Dorsolateral prefrontal cortex (tissue), 122 donors: ENCODE measurements at places on chromosomes 2 and 18. TPM values are rescaled to one million over a fixed set of nuclear protein-coding genes. Genes with fewer than 3 reads are reported as not detected.
A peak's percentile ranks its signal among the peaks of the same experiment; 100 is the strongest.

- DNase-seq = peak; percentile 73
These were observed 56.7 kb upstream of the EML6 start for GRCh38 chr2:54666634-54667265.

- no peak for DNase-seq
These were observed 28.0 kb downstream of the GCG start for GRCh38 chr2:162123806-162124758.

- no peak for DNase-seq
These were observed 129.9 kb downstream of the MARCHF4 start for GRCh38 chr2:216242365-216242764.

DNA sequence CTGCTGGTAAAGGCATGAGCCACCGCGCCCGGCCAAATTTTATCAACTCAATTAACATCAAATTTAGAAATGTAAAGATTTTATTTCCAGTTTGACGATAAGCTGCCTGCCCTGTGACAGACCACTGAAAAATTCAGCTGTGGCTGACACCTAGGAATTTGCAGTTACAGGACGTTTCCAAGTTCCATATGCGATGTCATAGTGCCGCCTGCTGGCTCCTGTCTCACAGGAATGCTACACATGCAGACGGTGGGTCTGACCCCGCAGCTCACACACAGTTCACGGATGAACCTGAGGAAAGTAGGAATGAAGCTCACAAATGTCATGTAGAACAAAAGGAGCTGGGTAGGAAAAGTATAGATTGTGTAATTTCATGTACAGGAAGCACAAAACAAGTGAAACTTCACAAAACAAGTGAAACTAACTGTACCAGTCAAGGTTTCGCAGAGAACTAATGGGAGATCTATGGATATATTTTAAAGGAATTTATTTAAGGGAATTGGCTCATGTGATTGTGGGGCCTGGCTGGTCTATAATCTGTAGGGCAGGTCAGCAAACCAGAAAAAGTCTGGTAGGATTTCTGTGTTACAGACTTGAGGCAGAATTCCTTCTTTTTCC lies 13.2 kb upstream of the SEH1L start:
- peak; percentile 93 for DNase-seq

GRCh38 chr18:35610089-35610488 lies 28.5 kb downstream of the GALNT1 start:
- DNase-seq = no peak

APOB gene
- total RNA-seq = 0.18 TPM
